ENCODE measurements at places on chromosomes 3 and 15.

DNA sequence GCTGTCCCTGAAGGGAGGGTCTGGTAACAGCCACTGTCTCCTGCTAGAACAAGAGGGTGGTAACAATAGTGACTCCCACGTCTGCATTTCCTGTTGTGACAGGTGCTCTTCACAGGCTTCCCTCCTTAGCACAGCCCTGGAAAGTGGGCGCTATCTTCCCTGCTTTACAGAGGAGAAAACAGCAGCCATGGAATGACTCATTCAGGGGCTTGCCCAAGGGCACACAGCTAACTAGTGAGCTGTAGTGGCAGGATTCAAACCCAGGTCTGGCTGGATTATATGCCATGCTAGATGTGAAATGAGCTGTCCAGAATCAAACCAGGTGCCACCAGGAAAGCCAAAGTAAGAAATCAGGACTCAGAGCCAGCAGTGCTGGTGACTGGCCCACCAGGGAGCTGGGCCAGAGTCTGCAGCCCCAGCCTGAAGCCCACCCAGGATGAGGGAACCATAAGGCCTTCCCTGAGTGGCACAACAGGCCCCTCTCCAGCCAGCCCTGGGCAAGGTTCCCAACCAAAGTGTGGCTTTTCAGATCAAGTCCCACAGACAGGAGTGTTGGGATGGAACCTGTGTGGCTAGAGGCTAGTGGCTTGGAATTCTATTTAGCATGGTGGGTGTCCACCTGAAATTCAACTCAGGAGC, 102.4 kb downstream of the ETFA start:
- no peak for DNase-seq

DNA sequence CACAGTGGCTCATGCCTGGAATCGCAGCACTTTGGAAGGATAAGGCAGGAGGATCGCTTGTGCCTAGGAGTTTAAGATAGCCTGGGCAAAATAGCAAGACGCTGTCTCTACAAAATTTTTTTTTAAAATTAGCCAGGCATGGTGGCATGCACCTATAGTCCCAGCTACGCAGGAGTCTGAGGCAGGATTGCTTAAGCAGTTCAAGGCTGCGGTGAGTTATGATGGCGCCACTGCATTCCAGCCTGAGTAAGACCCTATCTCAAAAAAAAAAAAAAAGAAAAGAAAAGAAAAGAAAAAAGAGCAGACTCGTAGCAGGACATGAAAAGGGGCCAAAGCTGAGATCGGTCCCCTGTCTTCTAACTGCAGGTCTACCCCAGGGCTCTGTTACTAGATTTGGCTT, 18.9 kb downstream of the SRGAP3 start:
- no peak for DNase-seq

GRCh38 chr3:123620343-123620742, 35.5 kb upstream of the HACD2 start:
- no peak for DNase-seq

DNA sequence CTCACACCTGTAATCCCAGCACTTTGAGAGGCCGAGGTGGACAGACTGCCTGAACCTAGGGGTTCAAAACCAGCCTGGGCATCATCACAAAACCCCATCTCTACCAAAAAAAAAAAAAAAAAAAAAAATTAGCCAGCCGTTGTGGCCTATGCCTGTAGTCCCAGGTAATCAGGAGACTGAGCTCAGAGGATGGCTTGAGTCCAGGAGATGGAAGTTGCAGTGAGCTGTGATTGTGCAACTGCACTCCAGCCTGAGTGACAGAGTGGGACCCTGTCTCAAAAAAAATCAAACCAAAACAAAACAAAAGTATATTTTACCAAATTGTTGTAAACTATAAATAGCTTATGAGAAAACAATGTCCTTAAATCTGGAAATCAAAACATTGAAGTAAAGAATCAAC, 34.7 kb upstream of the UBP1 start:
- DNase-seq, result no peak

DNA sequence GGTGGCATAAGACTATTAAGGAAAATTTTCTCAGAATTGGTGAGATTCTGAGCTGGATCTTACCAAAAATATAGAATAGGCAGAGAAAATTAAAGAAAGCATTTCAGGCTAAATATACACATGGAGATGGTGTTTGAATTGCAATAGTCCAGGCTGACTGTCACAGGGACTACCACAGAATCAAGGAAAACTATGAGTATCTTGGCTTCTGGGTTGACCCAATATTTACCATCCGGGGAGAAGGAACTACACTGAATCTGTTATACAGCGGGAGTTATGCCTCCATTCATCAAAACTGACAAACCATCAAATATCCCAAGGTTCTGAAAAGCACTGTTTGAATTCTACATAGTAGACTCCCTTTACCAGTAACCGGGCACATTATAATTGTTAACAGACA, 102.2 kb downstream of the TUSC7 start:
- DNase-seq, result no peak

- peak; percentile 20 for DNase-seq
These were observed 26.6 kb downstream of the ILDR1 start for GRCh38 chr3:121995161-121996137.

- no peak for DNase-seq
These were observed 47.8 kb downstream of the CCDC54 start for GRCh38 chr3:107425033-107425432.

GRCh38 chr3:54858093-54858785, 69.6 kb downstream of the LRTM1 start:
- DNase-seq, result no peak

Data from tibial nerve (tissue), 4 donors.